H1 (cell line): ENCODE measurements at places on chromosomes 7 and 10. TPM values are rescaled to one million over a fixed set of nuclear protein-coding genes. Genes with fewer than 3 reads are reported as not detected.

MOGAT3 gene
- polyA plus RNA-seq: 0.21 and 0.58 TPM in 2 replicates

CHST15 gene
- 7.4 and 8.8 TPM in 2 replicates for polyA plus RNA-seq

SLC26A3 gene
- polyA plus RNA-seq: not detected in 2 replicates

STRIP2 gene
- 4.5 and 5.3 TPM in 2 replicates for polyA plus RNA-seq

SYPL1 gene
- 27.2 and 44.9 TPM in 2 replicates for polyA plus RNA-seq

FHIP2A gene
- polyA plus RNA-seq: 3.5 and 4.5 TPM in 2 replicates

EPO gene
- polyA plus RNA-seq: 0.42 and 0.67 TPM in 2 replicates

OR6V1 gene
- not detected in 2 replicates for polyA plus RNA-seq

AFAP1L2 gene
- polyA plus RNA-seq: 3.9 and 5.4 TPM in 2 replicates

PRKCQ gene
- polyA plus RNA-seq: 6.8 and 9.1 TPM in 2 replicates

ANK3 gene
- polyA plus RNA-seq: 12.8 and 18.1 TPM in 2 replicates

PNLIPRP2 gene
- 0.11 and 0.13 TPM in 2 replicates for polyA plus RNA-seq

PLAU gene
- polyA plus RNA-seq: 15.8 and 16.2 TPM in 2 replicates

ITIH2 gene
- not detected in 2 replicates for polyA plus RNA-seq
